Left lung (tissue), 14 donors: ENCODE measurements at places on chromosomes 5 and 9. TPM values are rescaled to one million over a fixed set of nuclear protein-coding genes. Genes with fewer than 3 reads are reported as not detected.

FOXD4 gene
- 0.31 TPM for polyA plus RNA-seq

FGF1 gene
- 1.4 TPM for polyA plus RNA-seq

CDKN2B-AS1 gene
- polyA plus RNA-seq, result 0.18 TPM

AGTPBP1 gene
- polyA plus RNA-seq, result 27.8 TPM

SEMA4D gene
- 24.5 TPM for polyA plus RNA-seq

PCDHGB4 gene
- 5.9 TPM for polyA plus RNA-seq

GPR150 gene
- not detected for polyA plus RNA-seq

STK32A gene
- 2.3 TPM for polyA plus RNA-seq

AUH gene
- 33.7 TPM for polyA plus RNA-seq

CAVIN4 gene
- 2.5 TPM for polyA plus RNA-seq

WDR38 gene
- polyA plus RNA-seq, result 5.5 TPM

VLDLR gene
- polyA plus RNA-seq, result 23.4 TPM

GRCh38 chr5:33008751-33009418 lies 297.8 kb downstream of the NPR3 start:
- no peaks in the 10 kb centered on the region for H3K27me3 ChIP-seq
- no peak overlapping the region for H3K27ac ChIP-seq
- DNase-seq, result no peak
- no peak overlapping the region for H3K4me3 ChIP-seq
- no peaks in the 10 kb centered on the region for H3K4me1 ChIP-seq

GRCh38 chr9:125295657-125296056 lies 34.0 kb downstream of the GAPVD1 start:
- DNase-seq, result no peak
- no peaks in the 10 kb centered on the region for H3K4me1 ChIP-seq
- H3K27me3 ChIP-seq, result no peaks in the 10 kb centered on the region
- no peak overlapping the region for H3K27ac ChIP-seq

DNA sequence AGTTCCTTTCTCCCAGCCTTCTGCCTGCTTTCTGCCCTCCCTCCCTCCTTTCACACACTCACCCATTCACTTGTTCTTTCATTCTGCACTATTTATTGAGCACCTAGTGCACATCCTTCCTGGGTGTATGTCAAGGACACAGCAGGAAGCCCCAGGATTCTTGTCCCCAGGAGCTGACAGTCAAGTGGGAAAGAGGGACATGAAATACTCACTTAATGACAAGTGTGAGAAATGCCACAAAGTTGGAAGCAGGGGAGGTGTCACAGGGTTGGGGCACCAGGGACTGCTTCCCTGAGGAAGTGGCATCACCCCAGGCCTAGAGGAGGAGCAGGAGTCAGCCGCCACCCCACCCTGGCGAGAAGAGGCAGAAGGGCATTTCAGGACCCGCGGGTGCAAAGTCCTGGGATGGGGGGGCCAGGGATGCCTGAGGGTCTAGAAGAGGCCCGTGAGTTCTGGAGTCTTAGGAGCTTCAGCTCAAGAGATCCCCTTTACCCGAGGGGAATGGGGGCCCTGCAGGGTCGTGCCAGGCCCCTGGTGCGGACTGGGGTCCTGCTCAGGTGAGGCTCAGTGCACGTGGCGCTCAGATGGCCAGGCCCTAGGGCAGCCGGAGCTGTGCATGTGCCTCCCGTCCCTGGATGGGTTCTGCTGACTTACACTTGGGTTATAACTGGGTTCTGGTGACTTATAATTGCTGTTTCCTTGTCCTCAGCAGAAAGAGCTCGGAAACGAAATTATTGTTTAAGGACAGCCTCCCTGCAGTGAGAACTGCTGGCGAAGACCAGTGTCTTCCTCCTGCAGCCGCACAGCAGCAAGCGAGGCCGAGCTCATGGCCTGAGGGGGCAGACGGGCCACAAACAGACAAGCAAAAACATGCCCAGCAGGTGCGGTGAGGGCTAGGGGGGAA lies 16.9 kb upstream of the LAMC3 start:
- peaks cover 11% of the 10 kb centered on the region for H3K4me1 ChIP-seq
- no peak for DNase-seq
- no peak overlapping the region for H3K4me3 ChIP-seq
- H3K27me3 ChIP-seq, result peaks cover 64% of the 10 kb centered on the region

DNA sequence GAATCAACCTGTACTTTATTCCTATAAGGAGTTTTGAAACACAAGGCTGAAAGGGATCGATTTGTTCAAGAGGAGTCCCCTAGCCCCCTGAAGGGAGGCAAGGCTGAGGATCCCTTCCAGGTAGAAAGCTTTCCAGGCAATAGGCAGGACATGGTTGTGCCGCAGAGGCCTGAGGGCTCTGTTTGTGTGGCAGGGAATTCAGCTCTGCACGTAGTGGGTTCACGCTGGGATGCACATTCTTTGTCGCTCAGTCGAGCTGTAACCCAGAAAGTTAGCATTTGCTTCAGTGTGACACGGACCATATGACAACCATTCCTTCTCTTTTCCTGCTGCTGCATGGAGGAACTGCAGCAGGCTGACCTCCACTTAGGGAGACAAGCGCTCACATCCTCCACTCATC lies 65.6 kb upstream of the TRIO start:
- no peaks in the 10 kb centered on the region for H3K27me3 ChIP-seq
- no peak for DNase-seq
- no peak overlapping the region for H3K27ac ChIP-seq
- H3K36me3 ChIP-seq, result no peaks in the 10 kb centered on the region
- no peak overlapping the region for H3K4me3 ChIP-seq

GRCh38 chr5:101271416-101271815 lies 368.3 kb upstream of the ST8SIA4 start:
- peak; percentile 4 for DNase-seq
- H3K4me3 ChIP-seq, result no peak overlapping the region
- H3K27me3 ChIP-seq, result no peaks in the 10 kb centered on the region
- H3K27ac ChIP-seq, result no peak overlapping the region
- no peaks in the 10 kb centered on the region for H3K36me3 ChIP-seq

- H3K27me3 ChIP-seq, result no peaks in the 10 kb centered on the region
- no peak overlapping the region for H3K27ac ChIP-seq
- no peak for DNase-seq
- H3K4me1 ChIP-seq, result peaks cover 19% of the 10 kb centered on the region
- H3K4me3 ChIP-seq, result no peak overlapping the region
These were observed 177.4 kb upstream of the IL12B start for GRCh38 chr5:159507661-159508060.

- H3K27ac ChIP-seq, result no peak overlapping the region
- no peak overlapping the region for H3K4me3 ChIP-seq
- no peaks in the 10 kb centered on the region for H3K27me3 ChIP-seq
These were observed 32.9 kb upstream of the CDK20 start for GRCh38 chr9:88007291-88007650.

GRCh38 chr5:91787718-91788117 lies 404.6 kb upstream of the ARRDC3 start:
- no peaks in the 10 kb centered on the region for H3K27me3 ChIP-seq
- H3K36me3 ChIP-seq, result no peaks in the 10 kb centered on the region
- no peak for DNase-seq

- no peak overlapping the region for H3K4me3 ChIP-seq
- no peaks in the 10 kb centered on the region for H3K36me3 ChIP-seq
- H3K27me3 ChIP-seq, result no peaks in the 10 kb centered on the region
- no peak for DNase-seq
- no peaks in the 10 kb centered on the region for H3K4me1 ChIP-seq
These were observed 501.5 kb downstream of the ELAVL2 start for GRCh38 chr9:23324511-23324910.

- peak; percentile 26 for DNase-seq
- H3K4me1 ChIP-seq, result no peaks in the 10 kb centered on the region
- H3K4me3 ChIP-seq, result no peak overlapping the region
- peaks cover 88% of the 10 kb centered on the region for H3K27me3 ChIP-seq
- H3K27ac ChIP-seq, result no peak overlapping the region
- no peaks in the 10 kb centered on the region for H3K36me3 ChIP-seq
These were observed 12.5 kb downstream of the KCNT1 start for GRCh38 chr9:135714242-135715055.

DNA sequence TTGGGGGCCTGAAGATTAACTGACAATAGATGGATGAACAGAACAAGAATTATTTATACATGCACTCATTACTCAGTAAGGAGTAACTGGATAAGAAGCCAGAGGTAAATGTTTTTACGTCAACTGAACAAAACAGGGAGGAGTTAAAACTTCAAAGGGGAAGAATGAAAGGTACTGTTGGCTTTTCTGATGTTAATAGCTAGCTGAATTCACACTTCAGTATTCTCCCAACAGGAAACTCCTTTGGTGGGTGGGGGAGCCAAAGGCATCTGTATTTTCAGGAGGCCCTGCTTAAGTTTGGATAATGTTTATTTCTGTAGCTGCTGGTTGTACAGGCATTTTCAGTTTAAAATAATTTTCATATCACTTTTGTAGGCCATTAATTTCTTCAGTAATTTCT lies 23.2 kb upstream of the RFK start:
- H3K36me3 ChIP-seq, result no peaks in the 10 kb centered on the region
- no peaks in the 10 kb centered on the region for H3K27me3 ChIP-seq
- no peaks in the 10 kb centered on the region for H3K4me1 ChIP-seq
- no peak overlapping the region for H3K4me3 ChIP-seq

DNA sequence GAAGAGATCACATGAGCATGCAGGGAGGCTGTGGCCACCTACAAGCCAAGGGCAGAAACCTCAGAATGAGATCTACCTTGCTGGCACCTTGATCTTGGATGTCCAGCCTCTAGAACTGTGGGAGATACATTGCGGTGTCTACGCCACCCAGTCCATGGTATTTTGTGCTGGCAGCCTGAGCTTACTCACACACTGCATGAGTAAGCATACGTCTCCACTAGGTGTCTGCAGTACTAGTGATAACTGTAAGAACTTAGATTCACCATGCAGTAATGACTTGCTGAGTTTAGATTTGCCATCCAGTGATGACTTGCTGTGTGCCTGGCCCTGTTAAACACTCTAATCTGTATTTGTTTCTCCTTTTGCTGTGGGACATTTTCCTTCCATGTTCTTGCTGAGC lies 417.7 kb downstream of the GADD45G start:
- no peak overlapping the region for H3K4me3 ChIP-seq
- no peaks in the 10 kb centered on the region for H3K36me3 ChIP-seq
- H3K4me1 ChIP-seq, result peaks cover 7% of the 10 kb centered on the region
- no peak for DNase-seq
- no peaks in the 10 kb centered on the region for H3K27me3 ChIP-seq

GRCh38 chr9:87678650-87679355 lies 47.1 kb upstream of the CTSL start:
- no peaks in the 10 kb centered on the region for H3K4me1 ChIP-seq
- peaks cover 19% of the 10 kb centered on the region for H3K36me3 ChIP-seq
- H3K27ac ChIP-seq, result no peak overlapping the region
- H3K4me3 ChIP-seq, result no peak overlapping the region
- no peak for DNase-seq

DNA sequence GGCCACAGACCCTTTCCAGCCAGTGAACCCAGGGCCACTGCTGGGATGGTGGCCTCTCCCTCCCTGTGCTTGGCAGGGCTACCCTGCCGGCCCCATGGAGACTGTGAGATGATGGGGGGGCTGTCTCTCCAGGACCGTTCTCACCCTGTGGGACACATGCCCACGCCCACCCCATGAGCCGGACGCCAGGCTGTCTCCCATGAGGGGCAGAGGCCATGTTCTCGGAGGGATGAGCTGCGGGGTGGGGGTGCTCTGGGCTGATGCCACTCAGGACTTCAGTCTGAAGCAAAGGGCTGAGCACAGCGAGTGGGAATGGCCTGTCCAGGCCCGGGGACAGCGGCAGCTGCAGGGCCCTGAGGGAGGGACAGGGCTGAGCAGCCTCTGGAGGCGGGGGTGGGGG lies 88.9 kb downstream of the KCNT1 start:
- H3K27me3 ChIP-seq, result no peaks in the 10 kb centered on the region
- H3K4me3 ChIP-seq, result no peak overlapping the region
- H3K36me3 ChIP-seq, result no peaks in the 10 kb centered on the region
- no peak for DNase-seq

- H3K27me3 ChIP-seq, result no peaks in the 10 kb centered on the region
- no peak overlapping the region for H3K4me3 ChIP-seq
- no peaks in the 10 kb centered on the region for H3K4me1 ChIP-seq
These were observed 185.5 kb downstream of the TAF11L14 start for GRCh38 chr5:17819783-17820182.

GRCh38 chr9:93587284-93587650 lies 10.9 kb downstream of the PHF2 start:
- H3K27me3 ChIP-seq, result no peaks in the 10 kb centered on the region
- peaks cover 42% of the 10 kb centered on the region for H3K4me1 ChIP-seq
- DNase-seq, result peak; percentile 13

- H3K27ac ChIP-seq, result no peak overlapping the region
- no peak for DNase-seq
- no peaks in the 10 kb centered on the region for H3K4me1 ChIP-seq
- H3K36me3 ChIP-seq, result no peaks in the 10 kb centered on the region
- H3K27me3 ChIP-seq, result no peaks in the 10 kb centered on the region
These were observed 43.8 kb downstream of the PRRC1 start for GRCh38 chr5:127561254-127561653.

DNA sequence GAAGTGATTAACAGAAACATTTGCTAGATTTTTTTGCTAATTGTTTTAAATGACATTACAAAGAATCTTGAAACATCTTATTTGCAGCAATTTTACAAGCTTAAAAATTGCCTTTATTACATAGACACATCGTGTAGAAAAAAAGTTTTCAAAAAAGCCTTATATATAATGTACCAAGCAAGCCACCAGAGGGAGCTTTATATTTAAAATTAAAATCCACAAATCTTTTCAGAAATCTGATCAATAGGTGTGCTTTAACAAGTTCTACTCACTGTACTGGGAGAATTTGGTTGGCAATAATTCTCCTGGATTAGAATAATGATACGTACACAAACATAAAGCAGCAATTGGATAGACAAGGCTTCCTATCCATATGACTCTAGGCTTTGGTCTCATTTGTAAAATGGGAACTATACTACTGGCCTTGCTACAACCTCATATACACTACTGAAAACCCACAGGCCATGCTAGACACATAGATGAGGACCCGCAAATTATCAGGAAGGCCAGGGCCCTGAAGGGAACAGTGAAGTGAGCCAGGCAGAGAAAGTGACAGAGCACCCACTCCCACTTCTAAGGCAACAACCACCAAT lies 4.8 kb downstream of the PSMB7 start:
- peaks cover 10% of the 10 kb centered on the region for H3K4me1 ChIP-seq
- no peak overlapping the region for H3K27ac ChIP-seq
- no peak overlapping the region for H3K4me3 ChIP-seq
- no peak for DNase-seq
- peaks cover 4% of the 10 kb centered on the region for H3K36me3 ChIP-seq

GRCh38 chr9:113164536-113165300 lies 13.9 kb downstream of the SLC31A2 start:
- no peaks in the 10 kb centered on the region for H3K4me1 ChIP-seq
- H3K27ac ChIP-seq, result no peak overlapping the region
- H3K4me3 ChIP-seq, result no peak overlapping the region
- no peak for DNase-seq

DNA sequence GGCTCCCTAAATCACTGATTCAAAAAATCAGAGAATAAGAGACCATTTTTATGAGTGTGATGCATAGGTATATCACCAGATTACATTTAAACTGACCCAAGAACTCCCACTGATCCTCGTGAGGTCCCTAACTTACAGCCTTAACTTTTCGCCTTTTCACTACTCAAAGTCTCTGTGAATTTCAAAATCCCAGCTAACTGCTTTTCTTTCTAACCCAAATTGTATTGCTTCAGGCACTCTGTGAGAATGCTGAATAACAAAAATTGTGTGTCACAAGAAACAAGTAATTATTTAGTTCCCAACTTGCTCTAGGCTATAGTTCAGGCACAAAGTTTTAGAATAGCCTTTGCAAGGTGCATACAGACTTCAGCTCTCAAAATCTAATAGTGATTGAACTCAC lies 368.6 kb downstream of the CHSY3 start:
- no peaks in the 10 kb centered on the region for H3K27me3 ChIP-seq
- DNase-seq, result no peak
- no peaks in the 10 kb centered on the region for H3K4me1 ChIP-seq
- H3K36me3 ChIP-seq, result no peaks in the 10 kb centered on the region
- no peak overlapping the region for H3K27ac ChIP-seq
